ENCODE measurements at places on chromosomes 3 and 15.

DNA sequence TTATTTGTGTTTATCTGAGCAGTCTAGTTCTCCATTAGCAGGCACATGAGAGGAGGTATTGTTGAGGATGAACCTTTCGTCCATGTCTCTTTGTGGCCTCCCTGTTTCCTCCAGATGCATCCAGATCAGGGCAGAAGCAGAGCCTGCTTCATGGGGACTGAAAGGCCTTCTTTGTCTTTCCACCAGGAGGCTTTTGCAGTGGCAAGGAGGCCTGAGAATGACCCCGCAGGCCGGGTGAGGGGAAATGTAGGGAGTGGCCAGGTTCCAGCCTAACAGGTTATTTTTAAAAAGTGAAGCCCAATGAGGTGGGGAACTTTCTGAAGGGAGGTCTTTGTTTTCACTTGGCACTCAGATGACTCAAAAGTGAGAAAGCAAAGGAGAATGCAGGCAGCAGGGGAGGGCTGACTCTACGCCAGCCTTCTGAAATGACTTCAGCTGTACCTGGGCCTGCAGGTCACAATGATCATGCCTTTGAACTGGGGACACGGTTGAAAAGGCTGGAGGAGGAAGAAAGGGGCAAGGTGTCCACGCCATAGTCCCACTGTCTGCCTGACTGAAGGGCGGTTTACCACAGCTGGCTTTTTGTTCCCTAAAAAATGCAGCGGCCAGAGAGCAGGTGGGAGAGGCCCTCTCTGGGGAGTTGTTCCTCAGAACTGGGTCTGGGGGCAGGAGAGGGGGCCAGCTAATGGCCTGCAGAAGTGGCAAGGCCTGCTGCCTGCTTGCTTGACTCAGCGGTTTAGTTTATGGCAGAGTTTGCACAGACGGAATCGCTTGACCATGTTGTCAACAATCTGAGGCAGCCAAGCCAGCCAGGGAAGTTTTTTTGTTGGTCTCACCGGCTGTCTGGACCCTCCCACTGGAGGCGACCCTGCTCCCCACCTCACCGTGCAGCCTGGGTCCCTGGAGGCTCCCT lies 28.7 kb downstream of the CMTM7 start:
- DNase-seq, result no peak

DNA sequence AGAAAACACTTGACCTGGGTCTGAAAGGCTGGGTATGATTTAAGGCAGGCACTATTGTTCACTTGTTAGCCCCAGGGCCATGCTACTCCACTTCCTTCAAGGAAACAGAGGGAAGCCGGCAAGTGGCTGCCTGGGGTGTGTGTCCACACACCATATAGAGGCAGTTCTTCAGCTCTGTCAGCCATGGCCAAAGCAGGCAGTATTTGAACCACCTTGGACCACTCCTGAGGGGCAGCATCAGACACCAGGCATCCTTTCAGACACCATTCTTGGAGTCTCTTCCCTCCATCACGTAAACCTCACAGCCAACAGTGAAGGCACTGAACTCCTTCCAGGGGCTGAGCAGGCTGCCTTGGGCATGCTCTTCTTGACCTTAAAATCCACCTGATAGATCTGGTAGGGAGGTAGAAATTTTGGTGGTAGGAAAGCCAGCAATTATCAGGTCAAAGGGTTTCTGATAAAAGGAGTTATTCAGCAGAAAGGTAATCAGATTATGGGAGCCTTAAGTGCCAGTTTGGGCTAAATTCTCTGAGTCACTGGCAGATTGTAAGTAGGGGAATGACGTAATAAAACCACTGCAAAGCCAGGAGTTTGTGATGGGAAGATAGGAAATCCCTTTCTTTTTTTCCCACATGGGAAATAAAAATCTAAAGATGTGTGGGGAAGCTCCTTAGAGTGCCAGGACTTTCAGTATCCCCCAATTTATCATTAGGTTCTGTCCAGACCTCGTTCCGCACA lies 20.2 kb downstream of the TGFBR2 start:
- no peak for DNase-seq

DNA sequence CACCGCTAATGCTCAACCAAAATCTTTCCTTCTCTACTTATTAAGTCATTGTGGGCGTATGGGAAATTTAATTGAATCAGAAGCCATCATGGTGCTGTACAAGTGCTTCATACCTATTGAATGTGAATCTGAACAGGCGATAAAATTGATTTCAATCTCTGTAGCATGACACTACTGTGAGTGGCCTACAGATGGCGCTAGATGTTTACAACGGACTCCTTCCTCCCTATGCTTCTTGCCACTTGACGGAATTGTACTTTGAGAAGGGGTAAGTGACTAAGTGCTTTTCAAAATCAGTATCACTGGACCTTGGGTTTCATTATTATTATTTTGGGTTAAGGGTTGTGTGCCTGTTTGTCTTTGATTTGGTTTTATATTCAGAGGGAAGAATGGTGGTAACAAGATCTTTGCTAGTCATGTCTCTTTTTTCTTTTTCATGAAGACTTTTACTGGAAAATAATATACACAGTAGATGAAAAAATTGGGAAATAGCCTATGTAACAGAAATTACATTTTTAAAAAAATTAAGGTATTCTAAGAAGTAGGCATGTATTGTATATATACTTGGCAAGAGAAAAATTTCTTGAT lies 35.4 kb downstream of the ACP3 start:
- DNase-seq, result peak; percentile 75

GRCh38 chr3:186283651-186284348 lies 78.2 kb downstream of the DGKG start:
- DNase-seq, result no peak

GRCh38 chr3:156516284-156516683 lies 38.6 kb downstream of the SSR3 start:
- DNase-seq, result no peak

DNA sequence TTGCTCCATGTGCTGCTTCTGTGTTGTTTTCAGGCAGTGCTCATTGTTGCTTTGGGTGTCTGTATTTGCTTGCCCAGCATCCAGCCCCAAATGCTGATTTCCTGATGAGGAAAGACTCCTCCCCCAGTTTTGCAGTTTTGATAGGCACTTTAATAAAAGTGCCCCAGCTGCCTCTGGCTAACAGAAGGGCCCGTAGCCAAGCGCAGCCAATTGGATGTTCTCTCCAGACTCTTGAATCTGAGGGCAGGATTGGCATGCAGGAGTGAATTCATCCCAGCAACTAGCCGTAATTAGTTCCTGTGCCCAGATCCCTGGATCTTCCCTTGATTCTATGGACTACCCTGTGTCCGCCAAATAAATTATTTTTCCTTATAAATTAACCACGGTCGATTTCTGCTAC lies 14.8 kb upstream of the SEMA5B start:
- DNase-seq, result no peak

DNA sequence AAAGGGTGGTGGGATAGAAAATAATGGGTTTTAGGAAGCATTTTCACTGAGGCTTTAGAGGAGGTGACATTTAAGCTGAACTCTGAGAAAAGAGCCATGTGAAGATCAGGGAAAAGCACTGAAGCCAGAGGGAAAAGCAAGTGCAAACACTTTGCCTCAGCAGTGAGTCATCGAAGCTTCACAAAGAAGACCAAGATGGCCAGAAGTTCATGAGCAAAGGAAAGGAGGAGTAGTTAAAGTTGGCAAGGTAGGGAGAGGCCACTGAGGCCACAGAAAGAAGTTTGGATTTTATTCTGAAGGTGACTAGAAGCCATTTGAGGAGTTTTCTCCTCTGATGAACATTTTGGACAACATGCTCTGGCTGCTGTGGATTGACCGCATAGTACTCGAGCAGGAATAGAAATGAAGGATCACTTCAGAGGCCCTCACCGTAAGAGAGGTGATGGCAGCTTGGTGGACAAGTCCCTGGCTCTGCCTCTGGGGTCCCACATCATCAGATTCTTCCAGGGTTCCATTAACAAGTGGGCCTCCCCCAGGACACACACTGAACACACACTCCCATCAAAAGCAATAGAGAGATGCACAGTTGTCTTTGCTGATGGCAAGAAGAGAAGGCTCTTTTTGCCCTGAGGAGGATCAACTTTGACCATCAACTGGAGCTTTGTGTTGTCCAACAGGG lies 75.5 kb downstream of the TOP2B start:
- no peak for DNase-seq

GRCh38 chr3:71056327-71056726 lies 527.2 kb downstream of the FOXP1 start:
- DNase-seq, result no peak

DNA sequence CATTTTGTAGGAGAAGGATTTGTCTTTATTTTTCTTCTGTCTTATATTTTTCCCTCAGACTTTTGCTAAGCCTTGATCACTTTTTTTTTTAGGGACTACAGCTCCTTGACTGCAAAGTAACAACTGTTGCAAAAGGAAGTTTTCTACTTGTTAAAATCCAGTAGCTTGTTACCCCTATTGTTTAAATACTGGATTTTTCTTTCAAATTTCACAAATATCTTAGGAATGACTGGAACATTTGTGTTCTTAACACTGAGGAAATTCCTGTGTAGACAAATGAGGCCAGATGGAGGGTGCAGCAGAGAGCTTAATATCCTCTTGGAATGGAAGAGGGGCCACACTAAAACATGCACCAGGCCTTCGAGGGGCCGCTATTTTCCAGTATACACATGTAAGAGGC lies 3.2 kb upstream of the PGPEP1L start:
- no peak for DNase-seq

GRCh38 chr3:12415014-12415680 lies 69.1 kb upstream of the TSEN2 start:
- no peak for DNase-seq

DNA sequence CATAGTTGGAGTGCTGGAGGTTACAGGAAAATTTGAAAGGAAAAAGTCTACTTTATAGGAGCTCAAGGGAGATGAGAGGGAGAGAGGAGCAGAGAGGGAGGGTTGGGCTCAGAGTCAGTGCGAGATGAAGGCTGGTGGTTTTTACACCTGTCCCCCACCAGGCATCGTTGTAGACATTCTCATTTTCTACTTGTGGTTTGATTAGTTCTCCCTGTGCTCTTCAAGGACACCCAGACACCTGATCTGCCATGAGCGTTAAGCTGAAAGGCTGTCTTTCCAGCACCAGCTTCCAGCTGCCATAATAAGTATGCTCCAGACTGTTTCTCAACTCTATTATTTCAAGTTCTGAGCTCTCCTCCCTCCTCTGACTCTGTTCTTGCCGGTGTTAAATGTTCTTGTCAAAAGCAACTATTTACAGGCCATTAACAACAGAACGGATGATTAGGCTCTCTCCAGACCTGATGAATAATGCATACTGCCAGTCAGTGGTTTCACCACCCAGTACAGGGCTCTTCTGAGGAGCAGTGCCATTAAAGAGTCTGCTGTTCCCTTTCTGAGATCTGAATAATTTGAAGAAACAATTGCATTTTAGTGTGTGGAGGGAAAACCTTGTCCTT lies 514.6 kb upstream of the MCTP2 start:
- no peak for DNase-seq

- no peak for DNase-seq
These were observed 145.6 kb upstream of the ZBTB20 start for GRCh38 chr3:115292677-115293165.

DNA sequence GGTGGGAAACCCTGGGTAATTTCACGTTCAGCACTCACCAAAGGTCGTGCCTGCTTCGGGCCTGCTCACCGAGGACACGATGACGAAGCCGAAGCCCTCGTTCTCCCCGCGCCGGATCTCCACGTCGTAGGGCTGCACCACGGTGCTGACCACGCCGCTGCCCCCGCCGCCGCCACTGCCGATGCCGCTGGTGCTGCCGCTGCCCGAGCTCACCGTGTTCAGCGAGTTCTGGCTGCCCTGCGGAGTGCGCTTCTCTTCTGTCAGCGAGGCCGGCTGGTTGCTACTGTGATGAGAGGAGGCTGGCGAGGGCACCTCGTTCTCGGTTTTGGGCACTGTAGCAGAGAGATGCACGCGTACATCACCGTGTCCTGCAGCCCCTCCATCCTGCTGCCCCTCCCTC lies 659.5 kb downstream of the MAGI1 start:
- no peak for DNase-seq

- DNase-seq, result no peak
These were observed 977.0 kb upstream of the NR2F2 start for GRCh38 chr15:95353512-95353911.

GRCh38 chr3:191135175-191135574 lies 63.9 kb upstream of the OSTN start:
- DNase-seq, result no peak

- DNase-seq, result no peak
These were observed 66.8 kb downstream of the GALK2 start for GRCh38 chr15:49236869-49237268.

DNA sequence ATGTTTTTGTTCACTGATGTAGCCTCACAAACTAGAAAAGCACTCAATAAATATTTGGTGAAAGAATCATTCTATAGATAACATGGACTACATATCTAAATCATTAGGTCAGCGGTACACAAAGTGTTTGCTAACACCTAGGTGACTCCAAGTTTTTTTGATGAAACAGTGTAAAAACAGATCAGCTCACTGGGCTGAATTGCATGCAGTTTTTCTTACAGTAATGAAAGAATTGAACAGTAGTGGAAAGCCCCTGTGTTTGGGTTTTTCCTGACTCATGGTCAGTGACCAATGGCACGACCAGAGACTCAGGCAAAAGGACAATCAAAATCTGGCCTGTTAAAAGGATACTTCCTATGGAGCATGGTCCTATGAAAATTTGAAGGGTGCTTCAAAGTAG lies 384.3 kb upstream of the EPHA6 start:
- peak; percentile 51 for DNase-seq

DNA sequence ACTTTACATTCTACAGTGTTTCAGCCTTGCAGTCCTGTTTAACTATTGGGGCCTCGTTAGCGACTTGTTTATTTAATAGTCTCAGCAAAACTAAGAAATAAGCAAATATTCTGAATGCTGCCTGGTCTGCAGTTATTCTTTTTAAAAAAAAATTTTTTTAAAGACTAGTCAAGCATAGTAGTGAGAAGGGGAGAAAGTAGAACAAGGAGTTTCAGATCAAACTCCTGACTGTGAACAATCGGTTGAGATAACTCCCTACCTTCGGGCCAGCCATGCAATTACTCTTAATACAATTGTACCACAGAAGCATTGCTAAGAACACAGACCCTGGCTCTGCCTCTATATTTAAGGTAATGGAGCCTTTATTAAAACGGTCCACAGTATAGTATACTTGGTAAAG lies 5.8 kb upstream of the DUT start:
- DNase-seq, result no peak

DNA sequence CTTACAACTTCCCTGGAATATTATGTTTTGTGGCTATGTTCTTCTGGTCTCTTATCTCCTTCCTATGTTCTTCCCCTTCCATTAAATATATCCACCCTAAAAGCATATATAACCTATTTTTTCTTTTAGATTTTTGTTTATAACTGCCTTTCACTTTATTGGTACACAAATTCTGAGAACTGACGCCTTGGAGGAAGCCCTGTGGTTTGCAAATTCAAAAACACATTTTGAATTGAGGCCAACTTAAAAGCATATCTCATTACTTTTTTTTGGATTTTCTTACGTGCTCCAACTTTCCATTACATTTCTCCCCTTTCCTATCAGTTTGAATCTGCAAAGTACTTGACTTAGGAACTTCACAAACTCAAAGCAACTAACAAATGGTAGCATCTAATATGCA lies 15.3 kb upstream of the COLQ start:
- DNase-seq, result no peak
